Activated CD8-positive, alpha-beta memory T cell treated with anti-CD3 and anti-CD28 coated beads for 1 hour (primary cell): ENCODE measurements at places on chromosomes 5 and 9.

- no peak for DNase-seq
Observed at GRCh38 chr5:156581725-156582124, 254.8 kb downstream of the SGCD start.

GRCh38 chr5:102277144-102277543 lies 18.9 kb downstream of the SLCO4C1 start:
- DNase-seq: no peak

DNA sequence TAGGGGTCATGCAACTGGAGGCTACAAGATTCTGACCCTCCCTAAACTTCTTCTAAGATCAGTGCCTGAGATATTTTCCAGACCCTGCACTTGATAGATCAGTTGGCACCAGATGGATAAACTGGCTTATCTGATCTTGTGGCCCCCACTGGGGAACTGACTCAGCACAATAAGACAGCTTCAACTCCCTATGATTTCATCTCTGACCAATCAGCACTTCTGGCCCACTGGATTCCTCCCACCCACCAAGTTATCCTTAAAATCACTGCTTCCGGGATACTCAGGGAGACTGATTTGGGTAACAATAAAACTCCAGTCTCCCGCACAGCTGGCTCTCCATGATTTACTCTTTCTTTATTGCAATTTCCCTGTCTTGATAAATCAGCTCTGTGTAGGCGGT lies 2180.4 kb upstream of the WWC1 start:
- DNase-seq: no peak

GRCh38 chr9:89664896-89665329 lies 60.1 kb downstream of the GADD45G start:
- DNase-seq: no peak

GRCh38 chr9:97415146-97415545 lies 3.2 kb downstream of the TDRD7 start:
- no peak for DNase-seq

DNA sequence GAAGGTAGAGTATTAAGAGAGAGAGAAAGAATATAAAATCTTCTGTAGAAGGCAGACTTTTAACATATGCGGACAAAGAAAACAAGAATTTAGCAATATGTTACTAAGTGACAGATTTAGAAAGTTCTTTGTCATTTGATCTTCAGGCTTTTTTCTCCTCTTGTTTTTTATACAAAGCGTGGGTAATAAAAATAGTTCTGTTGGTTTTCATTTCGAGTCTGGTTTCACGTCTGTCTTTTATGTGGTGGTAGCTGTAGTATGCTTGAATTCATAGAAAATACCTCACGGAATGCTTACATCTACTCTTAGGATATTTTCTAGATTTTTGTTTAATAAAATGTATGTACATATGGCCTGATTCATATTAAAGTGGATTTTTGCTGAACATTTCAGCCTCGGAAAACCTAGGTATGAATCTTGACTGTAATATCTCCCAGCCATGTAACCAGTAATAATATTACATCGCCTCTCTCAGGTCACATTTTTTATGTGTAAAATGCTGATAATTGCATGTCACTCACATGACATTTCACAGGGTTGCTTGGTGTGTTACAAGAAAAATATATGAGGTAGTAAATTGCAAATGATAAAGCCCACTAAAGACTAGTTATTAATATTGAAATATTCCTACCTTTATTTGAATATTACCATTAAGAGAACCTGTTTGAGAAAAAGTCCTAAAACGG lies 72.5 kb upstream of the TAF11L2 start:
- DNase-seq: no peak

DNA sequence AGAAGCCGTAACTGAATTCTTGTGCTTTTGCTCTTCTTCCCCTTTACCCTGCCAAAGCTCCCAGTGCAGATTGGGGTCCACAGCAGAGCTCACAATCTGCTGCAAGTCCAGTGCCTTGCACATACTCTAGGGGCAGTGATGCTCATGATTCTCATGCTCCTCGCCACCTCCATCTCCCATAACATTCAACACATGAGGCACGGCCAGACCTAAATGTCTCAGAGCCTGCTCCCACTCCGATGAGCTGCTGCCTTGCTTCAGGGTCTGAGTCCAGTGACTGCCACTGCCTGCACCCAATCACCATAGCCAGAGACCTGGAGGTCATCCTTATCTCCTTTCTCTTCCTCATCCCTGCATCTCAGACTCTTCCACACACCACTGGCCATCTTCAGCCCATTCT lies 10.5 kb downstream of the CSF1R start:
- DNase-seq: no peak

DNA sequence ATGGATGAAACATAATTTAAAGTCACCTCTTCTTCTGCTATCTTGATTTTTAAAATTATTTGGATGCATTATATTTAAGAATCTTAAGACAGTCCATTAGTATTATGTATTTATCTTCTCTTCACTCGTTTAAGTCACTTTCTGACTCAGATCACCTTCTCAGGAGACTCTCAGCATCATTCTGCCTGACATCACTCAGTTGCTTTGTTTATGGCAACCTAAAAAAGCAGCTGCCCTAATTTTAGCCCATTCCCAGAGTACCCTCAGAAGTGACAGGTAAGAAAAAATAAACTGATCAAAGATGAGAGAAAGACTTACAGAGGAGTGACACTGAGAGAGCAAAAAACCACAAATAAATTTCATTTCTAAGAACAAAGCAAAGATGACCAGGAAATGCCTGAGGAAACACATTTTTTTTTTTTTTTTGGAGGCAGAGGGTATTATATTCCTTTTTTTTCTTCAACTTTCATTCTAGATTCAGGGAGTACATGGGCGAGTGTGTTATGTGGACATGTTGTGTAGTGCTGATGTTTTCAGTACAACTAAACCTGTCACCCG lies 140.5 kb downstream of the MUSK start:
- DNase-seq: no peak

GRCh38 chr9:36902861-36903524 lies 131.1 kb downstream of the PAX5 start:
- DNase-seq: no peak

DNA sequence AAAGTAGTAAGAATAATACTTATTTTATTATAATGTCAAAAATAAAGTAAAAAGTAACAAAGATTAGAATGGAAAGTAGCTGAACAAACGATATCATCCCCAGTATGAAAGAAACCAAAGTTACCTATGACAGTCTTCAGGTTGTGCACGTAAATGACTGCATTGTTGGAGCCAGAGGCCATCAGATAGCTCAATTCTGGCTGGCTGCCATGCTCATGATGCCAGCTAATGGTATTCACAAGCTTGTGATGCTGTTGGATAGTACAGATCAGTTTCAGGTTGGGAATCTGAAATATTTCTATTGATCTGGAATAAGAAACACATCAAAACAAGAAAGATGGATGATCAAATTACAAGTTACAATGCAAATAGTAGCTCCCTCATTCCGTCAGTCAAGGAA lies 21.1 kb downstream of the GEMIN5 start:
- DNase-seq: no peak

GRCh38 chr5:56108246-56108645 lies 113.5 kb upstream of the IL6ST start:
- DNase-seq: no peak

DNA sequence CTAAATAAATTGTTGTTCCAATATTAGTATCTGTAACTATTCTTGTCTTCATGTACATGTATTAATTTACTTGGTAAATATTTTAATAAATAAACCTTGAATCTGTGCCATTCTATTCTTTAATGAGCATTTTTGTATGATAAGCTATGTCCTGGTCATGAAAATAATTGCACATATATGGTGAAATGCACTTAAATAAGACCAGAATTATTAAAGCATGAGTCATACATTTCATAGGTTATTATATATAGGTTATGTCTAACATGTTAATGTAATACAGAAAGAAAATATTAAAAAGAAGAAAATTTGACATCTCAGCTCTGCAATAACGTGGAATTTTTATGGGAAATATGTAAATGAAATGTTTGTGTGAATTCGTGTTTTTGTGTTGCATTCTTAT lies 1168.1 kb downstream of the TAF11L14 start:
- DNase-seq: no peak

DNA sequence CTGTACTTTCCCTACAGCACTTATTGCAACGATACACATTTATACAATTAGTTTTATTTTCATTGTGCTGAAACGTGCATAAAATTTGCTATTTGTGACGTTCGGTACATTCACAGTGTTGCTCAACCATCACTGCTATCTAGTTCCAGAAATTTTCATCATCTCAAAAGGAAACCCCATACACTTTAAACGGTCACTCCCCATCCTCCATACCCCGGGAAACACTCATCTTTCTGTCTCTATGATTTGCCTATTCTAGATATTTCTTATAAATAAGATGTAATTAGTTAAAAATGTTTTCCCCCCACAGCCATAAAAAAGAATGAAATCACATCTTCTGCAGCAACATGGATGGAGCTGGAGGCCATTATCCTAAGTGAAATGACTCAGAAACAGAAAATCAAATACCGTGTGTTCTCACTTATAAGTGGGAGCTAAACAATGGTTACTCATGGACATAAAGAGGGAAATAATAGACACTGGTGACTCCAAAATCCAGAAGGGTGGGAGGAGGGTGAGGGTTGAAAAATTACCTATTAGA lies 40.2 kb upstream of the TEX48 start:
- no peak for DNase-seq

DNA sequence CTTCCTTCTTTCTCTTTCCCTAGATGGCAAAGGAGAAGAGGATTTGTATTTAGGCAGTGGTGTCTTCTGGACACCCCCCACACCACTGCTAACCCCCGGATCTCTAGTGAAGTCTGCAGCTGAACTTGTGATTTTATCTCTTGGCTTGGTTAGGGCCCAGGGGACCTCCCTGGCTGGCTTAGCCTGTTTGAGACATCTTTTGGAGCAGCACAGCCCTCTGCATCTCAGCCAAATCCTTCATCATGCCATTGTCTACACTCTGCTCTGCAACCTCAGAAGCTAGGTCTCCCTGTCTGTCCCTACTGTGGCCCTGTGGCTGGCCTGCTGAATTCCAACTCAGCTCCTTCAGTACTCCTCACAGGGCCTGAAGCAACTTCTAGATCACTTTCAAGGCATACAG lies 81.7 kb downstream of the MUSK start:
- no peak for DNase-seq

- no peak for DNase-seq
Observed at GRCh38 chr5:118430076-118430475, 558.3 kb downstream of the DTWD2 start.

DNA sequence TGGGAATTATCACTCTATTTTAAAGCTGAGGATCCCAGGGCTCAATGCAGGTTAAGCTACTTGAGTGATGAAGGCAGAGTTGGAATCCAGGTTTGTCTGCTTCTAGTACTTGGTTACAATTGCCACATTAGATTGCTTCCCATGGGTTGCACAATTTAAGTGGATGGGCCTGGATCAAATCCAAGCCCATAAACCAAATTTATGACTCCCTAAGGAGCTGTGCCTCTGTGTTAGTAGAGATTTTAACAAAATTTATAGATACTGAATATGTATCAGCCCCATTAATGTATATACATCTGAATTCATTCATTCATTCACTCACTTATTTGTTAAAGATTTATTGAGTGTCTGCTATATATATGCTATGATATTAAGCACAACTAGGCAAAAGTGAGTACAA lies 332.3 kb upstream of the KLF9 start:
- DNase-seq: no peak

- DNase-seq: no peak
Observed at GRCh38 chr9:113701774-113702755, 174.0 kb upstream of the ZNF618 start.

GRCh38 chr5:21826884-21827283 lies 1026.3 kb downstream of the CDH12 start:
- no peak for DNase-seq

- no peak for DNase-seq
Observed at GRCh38 chr9:34454571-34455065, 3.8 kb downstream of the FAM219A start.

- no peak for DNase-seq
Observed at GRCh38 chr5:133738271-133738670, 125.9 kb upstream of the FSTL4 start.

DNA sequence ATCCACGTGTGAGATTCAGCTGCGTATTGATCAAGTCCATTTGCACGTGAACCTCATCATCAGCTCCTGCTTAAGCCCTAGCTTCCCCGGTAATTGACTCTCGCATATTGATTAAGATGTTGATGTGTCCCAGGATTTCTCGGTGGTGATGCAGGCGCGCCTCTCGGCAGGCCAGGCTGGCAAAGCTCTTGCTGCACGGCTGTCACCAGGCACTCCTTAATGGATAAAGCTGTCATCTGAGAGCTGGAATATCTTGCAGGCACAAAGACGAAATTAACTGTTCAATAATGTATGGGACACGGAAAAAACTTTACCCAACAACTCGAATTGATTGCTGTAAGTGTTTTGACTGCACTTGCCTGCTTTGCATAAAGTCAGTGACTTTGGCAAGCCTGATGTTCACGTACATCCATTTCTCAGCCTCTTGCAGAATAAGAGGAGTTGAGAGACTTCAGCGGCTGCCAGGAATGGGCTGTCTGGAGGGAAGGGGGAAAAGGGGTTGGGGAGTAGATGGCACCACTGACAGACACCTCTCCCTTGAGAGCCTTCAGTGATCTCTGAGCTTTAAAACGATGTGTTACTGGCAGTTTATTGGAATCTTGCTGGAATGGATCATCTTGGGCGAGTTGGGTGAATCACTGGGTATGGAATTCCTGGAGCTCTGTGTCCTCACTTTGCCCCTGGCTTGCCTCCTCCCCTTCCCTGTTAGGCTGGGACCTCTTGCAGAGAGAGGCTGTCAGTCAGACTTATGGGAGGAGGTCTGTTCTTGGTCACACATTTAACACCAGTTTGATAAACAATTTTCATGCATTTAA lies 650.3 kb downstream of the CCDC171 start:
- no peak for DNase-seq

- DNase-seq: no peak
Observed at GRCh38 chr9:123418506-123418905, 62.5 kb downstream of the CRB2 start.
